ENCODE measurements at places on chromosomes 4 and X. TPM values are rescaled to one million over a fixed set of nuclear protein-coding genes. Genes with fewer than 3 reads are reported as not detected.

Gene RAB33A
- polyA plus RNA-seq = 0.37 TPM

Gene CPZ
- 1.4 TPM for polyA plus RNA-seq

GRCh38 chrX:26848511-26848910 is 614.6 kb downstream of the PPP4R3C start:
- DNase-seq = no peak

GRCh38 chr4:142413485-142413884 is 432.6 kb downstream of the INPP4B start:
- no peak for DNase-seq

DNA sequence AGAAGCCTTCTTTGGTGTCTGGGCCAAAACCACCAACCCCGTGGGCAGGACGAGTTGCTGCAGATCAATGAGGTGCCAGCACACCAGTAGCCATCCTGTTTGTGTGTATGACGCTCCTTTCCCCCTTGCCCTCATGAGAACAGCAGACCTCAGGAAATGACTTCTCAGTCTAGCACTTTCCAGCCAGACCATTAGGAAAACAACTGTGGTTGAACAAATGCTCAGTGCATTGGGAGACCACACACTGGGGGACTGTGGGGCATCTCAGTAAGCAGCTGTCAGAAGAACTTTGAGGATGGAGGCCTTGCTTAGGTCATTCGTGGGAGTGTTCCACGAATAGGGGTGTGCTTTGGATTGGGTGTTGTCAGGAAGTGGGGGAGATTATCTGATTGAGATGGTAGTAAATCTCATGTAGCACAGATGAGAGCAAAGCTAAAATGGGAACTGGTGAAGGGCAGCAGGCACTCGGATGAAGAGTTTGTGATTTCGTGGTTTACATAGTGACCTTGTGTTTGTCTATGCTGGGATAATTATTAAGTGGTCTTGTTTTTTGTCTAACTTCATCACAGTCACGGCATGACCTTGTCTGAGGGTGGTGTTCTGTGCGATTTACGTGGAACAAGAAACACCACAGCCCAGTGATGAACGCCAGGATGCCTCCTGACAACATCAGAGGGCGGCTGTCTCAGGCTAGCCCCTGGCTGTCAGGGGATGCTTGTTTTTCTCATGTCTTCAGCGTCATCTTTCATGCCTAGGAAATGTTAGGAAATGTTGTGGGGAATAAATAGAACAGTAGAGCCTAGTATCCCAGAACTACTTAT is 70.1 kb downstream of the USP46 start:
- peak; percentile 56 for DNase-seq

- no peak for DNase-seq
Measured at GRCh38 chr4:86441175-86441936, 81.5 kb upstream of the MAPK10 start.

GRCh38 chr4:79247695-79248394 is 78.0 kb downstream of the NAA11 start:
- DNase-seq = no peak

GRCh38 chrX:103573202-103573601 is 12.1 kb upstream of the TCEAL4 start:
- DNase-seq = no peak

- DNase-seq = no peak
Measured at GRCh38 chr4:163495900-163496299, 1.4 kb downstream of the TMA16 start.

Gene GPRASP1
- polyA plus RNA-seq = 2.4 TPM

Gene ZNF630
- polyA plus RNA-seq = 0.98 TPM

GRCh38 chrX:44875185-44875489 is 2.1 kb downstream of the KDM6A start:
- DNase-seq = no peak

Measured in lung (tissue), 17 donors.